ENCODE measurements at places on chromosomes 13 and 19. TPM values are rescaled to one million over a fixed set of nuclear protein-coding genes. Genes with fewer than 3 reads are reported as not detected.

KDELR1 gene
- total RNA-seq, result 59.0 TPM

CCDC97 gene
- total RNA-seq, result 30.7 TPM

PROZ gene
- not detected for total RNA-seq

UHRF1 gene
- total RNA-seq, result 3.3 TPM

PODNL1 gene
- total RNA-seq, result 1.2 TPM

ZNF383 gene
- 15.3 TPM for total RNA-seq

LIM2 gene
- total RNA-seq, result not detected

FGF22 gene
- 6.5 TPM for total RNA-seq

DNA sequence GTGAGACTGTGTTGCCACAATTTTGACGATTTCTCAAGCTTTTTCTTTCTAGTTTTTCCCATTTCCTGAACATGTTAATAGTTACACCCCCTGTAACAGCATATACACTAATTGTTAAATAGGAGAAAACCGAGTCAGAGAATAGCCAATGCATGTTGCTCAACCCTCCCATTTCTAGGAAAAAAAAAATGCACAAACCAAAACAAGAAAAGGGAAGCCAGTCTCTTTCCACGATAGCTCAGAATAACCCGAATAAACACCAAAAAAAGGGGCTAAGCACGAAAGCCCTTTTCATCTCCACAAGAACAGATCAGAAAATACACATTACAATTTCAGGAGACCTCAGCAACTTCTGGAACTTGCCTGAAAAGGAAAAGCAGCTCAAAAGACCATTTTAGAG lies 16.3 kb downstream of the LATS2 start:
- DNase-seq, result no peak

- no peak for DNase-seq
These were observed 112.8 kb downstream of the ITGBL1 start for GRCh38 chr13:101565317-101565716.

GRCh38 chr13:110653271-110653670 lies 37.9 kb downstream of the NAXD start:
- DNase-seq, result no peak

DNA sequence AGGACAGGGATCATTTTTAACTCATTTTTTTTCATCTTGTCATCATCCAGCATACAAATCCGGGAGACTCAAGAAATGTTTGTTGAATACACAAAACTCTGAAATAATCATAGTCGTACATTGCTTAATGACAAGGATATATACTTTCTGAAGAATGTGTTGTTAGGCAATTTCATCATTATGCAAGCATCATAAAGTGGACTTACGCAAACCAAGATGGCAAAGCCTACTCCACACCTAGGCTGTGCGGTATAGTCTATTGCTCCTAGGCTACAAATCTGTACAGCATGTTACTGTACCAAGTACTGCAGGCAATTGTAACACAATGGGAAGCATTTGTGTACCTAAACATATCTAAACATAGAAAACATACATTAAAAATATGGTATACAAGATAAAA lies 264.1 kb downstream of the TSHZ3 start:
- DNase-seq, result no peak

- DNase-seq, result no peak
These were observed 1.2 kb downstream of the MAP1S start for GRCh38 chr19:17720440-17720839.

DNA sequence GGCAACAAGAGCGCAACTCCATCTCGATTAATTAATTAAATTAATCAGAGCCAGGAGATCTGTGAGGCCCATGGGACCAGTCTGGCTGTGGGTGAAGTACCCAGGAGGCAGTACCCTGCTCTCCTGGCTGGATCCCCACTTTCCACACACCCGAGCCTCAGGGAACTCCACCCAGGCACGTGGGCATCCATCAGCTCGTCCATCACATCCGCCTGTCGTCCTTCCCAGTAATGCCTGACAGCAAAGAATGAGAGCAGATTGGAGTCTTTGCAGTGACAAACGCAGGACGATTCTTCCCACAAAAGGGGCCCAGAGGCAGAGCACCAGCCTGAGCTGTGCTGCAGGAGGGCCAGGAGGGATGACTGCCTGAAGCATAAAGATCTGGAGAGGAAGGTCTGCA lies 35.8 kb downstream of the VSTM2B start:
- DNase-seq, result no peak

GRCh38 chr13:110503037-110503901 lies 58.3 kb downstream of the RAB20 start:
- no peak for DNase-seq

GRCh38 chr13:27005556-27005955 lies 166.1 kb downstream of the USP12 start:
- DNase-seq, result peak; percentile 27

- DNase-seq, result no peak
These were observed 1.5 kb downstream of the UNC13A start for GRCh38 chr19:17686592-17687024.

GRCh38 chr13:74131227-74131626 lies 3.0 kb downstream of the KLF12 start:
- no peak for DNase-seq

- DNase-seq, result no peak
These were observed 191.2 kb downstream of the SPRY2 start for GRCh38 chr13:80149736-80150135.

DNA sequence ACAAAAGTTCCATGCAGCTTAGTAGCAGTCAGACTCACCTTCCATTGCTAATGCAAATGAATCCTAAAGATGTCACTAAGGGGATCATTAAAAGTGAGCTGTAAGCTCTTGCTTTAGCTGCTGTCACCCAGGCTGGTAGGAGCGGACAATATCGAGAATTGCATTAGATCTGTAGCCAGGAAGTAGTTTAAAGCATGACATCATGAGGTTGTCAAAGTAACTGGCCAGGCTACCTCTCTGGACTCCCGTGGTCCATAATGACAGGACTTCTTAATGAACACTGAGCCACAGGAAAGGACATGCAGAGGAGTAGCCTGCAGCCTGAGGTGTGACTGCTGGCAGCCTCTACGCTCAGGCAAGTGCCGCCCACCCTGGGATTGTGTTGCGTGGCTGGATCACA lies 522.3 kb upstream of the NBEA start:
- no peak for DNase-seq

DNA sequence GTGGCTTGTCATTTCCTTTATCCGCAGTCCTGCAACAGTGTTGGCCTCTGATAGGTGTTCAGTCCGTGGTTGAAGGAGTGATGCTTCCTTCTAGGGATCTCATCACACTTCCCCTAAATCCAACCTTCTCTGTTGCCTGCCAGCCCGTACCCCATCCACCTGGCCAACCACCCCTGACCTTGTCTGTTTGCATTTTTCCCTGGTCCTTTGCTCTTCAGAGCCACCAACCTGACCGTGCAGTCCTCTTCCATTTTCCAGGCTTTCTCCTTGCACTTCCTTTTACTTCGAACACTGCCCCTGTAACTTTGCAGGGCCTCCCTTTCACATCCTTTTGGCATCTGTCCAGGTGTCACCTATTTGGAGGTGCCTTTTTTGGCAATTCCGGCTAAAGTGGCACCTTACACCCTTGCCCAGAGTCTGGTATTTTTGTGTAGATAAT lies 696 bp downstream of the ZNF460 start:
- DNase-seq, result no peak

- no peak for DNase-seq
These were observed 37.1 kb downstream of the ESD start for GRCh38 chr13:46759846-46760245.

DNA sequence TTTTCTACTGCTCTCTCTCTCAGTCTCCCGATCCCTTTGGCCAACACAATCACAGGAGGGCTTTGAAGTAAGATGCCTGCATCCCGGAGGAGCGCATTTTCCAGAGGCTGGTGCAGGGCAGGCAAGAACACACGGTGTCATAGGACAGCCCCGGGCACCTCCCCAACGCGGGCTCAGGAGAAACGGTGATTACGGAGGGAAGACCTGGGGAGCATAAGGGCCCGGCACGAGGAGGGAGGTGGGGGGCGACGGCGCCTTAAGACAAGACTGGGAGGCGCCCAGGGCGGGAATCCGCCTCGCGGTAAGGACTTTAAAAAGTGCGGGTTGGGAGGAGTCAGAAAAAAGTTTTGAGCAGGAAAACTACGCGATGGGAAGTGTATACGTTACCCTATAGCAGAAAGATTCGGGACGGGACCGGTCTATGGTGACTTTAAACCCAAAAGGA lies 18.7 kb upstream of the ZNF888 start:
- DNase-seq, result no peak

Data from dorsolateral prefrontal cortex (tissue), 122 donors.